Activated T-cell treated with anti-CD3 and anti-CD28 coated beads, Interleukin-2, amount 50 U/mL, for 24 hours (primary cell): ENCODE measurements at places on chromosomes 7 and 10.

GRCh38 chr7:151951672-151952338 lies 4.4 kb upstream of the GALNTL5 start:
- H3K27me3 ChIP-seq = no peaks in the 10 kb centered on the region
- no peak overlapping the region for H3K4me3 ChIP-seq
- H3K4me1 ChIP-seq = no peaks in the 10 kb centered on the region
- no peak overlapping the region for H3K27ac ChIP-seq

- H3K4me3 ChIP-seq = no peak overlapping the region
- H3K36me3 ChIP-seq = no peaks in the 10 kb centered on the region
- peaks cover 35% of the 10 kb centered on the region for H3K4me1 ChIP-seq
- DNase-seq = no peak
Observed at GRCh38 chr10:72285972-72286521, 12.3 kb downstream of the DDIT4 start.

DNA sequence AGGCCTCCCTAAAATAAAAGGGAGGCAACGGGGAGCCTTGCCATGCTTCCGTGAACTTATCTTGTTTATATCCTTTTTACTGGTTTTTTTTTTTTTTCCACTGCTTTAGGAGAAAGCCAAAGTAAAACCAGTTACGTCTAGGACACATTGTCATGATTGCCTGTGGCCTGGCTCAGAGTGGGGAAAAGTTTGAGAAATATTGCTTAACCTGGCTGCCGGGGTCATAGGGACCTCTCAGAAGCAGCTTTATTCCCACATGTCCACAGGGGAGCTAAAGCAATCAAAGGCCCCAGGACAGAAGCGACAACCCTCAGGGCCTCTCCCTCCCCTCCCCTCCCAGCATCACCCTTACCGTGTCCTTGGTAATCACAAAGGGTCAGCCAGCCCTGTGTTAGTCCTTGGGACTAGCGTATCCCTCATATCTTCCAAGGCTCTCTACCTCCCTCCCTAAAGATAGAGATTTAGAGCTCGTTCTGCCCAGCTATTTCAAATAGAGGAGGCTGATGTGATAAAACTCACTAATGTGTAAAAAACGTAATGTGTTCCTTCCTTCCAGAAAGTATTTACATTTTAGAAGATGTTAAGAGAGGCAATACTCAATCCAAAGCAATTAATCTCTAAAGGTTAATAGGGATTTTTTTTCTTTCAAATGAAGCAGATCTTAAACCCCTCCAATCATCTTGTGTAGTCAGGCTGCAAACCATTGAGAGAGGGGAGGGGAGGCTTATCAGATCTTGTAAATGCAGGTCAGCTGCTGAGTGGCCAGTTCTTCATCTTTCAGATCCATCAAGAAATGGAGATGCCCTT lies 64.8 kb upstream of the PRKAR2B start:
- DNase-seq = no peak
- no peaks in the 10 kb centered on the region for H3K27me3 ChIP-seq
- H3K27ac ChIP-seq = no peak overlapping the region

DNA sequence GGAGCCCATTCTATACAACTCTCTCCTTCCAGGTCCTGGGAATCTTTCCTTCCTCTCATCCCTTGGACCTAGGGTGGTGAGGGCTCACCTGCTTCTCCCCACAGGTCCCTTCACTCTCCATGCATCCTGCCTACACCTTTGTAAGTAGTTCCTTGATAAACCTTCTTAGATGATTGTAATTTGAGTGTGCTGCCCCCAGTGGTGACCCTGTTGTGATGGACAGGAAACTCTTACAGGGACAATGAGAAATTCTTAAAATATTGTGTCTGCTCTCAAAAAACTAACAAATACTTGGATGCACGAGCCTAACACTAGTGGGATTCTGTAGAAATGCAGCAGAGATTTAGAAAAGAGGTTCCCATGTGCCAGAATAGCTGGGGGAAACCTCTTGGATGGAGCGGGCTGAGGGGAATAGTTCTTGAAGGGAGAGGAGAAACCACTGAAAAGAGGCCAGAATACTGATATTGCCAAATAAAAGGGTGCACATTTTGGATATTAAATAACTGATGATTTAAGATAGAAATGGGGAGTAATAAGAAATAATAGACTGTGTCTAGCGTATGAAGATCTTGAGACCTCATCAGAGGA lies 6.7 kb upstream of the PAXIP1 start:
- peaks cover 9% of the 10 kb centered on the region for H3K4me1 ChIP-seq
- no peak for DNase-seq
- no peak overlapping the region for H3K27ac ChIP-seq
- no peaks in the 10 kb centered on the region for H3K27me3 ChIP-seq
- H3K36me3 ChIP-seq = peaks cover 31% of the 10 kb centered on the region

GRCh38 chr10:26987851-26988250 lies 112.4 kb downstream of the ANKRD26 start:
- H3K4me1 ChIP-seq = no peaks in the 10 kb centered on the region
- no peaks in the 10 kb centered on the region for H3K27me3 ChIP-seq
- H3K27ac ChIP-seq = no peak overlapping the region
- H3K4me3 ChIP-seq = no peak overlapping the region
- no peaks in the 10 kb centered on the region for H3K36me3 ChIP-seq
- no peak for DNase-seq

DNA sequence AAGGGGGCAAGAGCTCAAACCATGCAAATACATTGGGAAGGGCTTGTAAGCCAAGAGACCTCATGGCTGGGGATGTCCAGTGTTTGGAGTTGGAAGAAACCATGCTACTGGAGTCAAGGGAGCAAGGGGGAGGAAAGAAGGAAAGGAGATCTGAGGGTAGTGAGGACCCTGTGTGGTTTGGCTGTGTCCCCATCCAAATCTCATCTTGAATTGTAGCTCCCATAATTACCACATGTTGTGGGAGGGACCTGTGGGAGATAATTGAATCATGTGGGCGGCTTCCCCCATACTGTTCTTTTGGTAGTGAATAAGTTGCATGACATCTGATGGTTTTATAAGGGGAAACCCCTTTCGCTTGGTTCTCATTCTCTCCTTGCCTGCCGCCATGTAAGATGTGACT lies 56.5 kb upstream of the ADRB1 start:
- no peak overlapping the region for H3K4me3 ChIP-seq
- H3K27ac ChIP-seq = no peak overlapping the region
- no peaks in the 10 kb centered on the region for H3K36me3 ChIP-seq
- no peak for DNase-seq
- H3K27me3 ChIP-seq = peaks cover 53% of the 10 kb centered on the region
